ENCODE measurements at places on chromosomes 2 and 18.

DNA sequence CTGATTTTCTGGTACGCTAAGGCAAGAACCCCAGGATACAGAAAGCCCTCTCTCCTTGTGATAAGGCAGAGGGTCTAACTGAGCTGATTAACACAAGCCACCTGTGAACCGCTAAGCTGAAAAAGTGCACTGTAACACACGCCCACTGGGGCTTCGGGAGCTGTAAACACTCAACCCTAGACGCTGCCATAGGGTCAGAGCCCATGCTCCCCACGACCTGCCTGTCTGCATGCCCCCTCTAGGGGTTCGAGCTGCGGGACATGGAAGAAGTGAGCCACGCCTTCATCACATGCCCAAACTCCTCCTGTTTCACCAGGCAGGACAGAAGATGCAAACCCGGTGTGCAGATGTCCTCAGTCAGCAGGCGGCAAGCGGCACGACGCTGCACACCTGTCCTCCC lies 173.9 kb upstream of the RAB12 start:
- DNase-seq, result no peak

GRCh38 chr18:28723506-28723905 lies 546.6 kb upstream of the CDH2 start:
- DNase-seq, result no peak

DNA sequence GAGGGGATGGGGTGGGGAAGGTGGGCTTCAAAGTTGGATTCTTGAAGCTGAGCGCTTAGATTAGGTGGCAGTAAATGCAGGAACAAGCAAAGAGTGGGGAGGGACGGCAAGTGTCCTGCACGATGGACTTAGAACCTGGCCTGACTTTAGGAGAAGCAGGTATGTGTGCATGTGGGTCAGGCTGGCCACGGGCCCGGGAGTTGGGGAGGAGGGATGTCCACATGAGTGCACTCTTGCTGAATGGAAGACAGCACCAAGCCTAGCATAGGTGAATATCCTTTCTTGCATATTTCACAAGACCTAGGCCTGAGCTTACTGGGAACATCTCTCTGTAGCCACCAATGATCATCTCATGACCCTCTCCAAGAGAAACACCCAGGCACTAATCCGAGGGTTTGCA lies 96.1 kb downstream of the DDX1 start:
- DNase-seq, result no peak

DNA sequence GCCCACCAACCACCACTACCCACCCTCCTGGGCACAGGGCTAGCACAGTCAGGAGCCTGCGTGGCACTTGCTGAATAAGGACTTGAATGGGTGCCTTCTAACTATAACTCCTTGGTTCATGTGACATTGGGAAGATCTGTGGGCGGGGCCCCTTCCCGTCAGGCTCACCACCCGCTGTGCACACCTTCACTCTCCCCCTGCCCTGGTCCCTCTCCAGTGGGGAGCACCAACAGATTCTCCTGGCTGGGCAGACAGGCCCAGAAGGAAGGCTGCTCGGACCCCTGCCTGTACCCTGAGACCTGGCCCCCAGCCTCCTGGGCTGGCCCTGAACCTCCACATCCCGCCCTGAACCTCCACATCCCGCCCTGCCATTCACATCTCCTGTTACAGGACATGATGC lies 33.4 kb upstream of the POMC start:
- no peak for DNase-seq

DNA sequence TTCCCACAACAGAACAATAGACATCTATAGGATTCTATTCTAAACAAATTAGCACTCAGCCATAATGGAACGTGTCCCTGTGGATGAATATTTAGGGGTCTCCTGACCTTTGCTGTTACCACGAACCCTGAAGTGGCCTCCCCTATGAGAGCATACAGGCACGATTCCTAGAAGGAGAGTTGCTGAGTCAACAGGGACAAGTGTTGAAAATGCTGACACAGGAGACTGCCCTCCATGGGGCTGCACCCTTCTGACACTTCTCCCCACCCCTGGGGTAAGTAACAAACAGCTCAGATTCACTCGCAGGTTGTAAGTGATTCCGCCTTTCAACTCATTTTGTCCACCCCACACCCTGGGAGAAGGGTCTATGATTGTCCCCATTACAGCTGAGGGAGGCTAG lies 14.1 kb upstream of the STK25 start:
- DNase-seq, result no peak

DNA sequence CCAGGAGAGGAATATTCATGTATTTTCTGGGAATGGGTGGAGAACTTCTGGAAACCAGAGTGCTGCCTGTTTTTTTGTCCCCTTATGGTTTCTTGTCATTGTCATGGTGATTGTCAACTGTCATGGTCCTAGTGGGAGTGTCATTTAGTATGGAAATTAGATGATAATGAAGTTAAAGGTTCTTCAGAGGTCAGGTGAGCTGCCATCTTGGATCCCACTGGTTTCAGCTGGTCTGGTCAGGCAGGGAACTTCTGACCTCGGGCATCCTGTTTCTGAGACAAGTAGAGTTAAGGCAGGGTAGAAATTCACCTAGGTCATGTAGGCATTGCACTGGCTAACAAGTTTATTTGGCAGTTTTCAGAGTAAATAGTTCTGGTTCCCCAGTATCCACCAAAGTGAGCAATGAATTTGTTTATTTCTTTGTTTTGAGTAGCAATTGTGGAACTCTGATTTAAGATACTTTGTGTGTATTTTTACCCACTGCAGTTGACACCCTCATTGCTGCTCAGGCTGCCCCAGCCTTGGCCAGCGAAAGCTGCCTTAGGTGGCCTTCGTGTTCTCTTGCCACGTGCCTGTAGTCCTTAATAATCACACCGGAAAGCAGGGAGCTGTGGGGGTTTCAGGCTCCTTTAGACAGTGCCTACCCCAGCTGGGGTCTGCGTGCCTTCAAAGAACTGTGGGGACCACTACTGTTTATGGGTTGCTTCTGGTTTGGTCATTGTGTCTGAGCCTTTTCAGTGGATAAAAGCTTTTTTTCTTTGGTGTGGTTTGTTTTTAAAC lies 48.7 kb downstream of the NCK2 start:
- no peak for DNase-seq

DNA sequence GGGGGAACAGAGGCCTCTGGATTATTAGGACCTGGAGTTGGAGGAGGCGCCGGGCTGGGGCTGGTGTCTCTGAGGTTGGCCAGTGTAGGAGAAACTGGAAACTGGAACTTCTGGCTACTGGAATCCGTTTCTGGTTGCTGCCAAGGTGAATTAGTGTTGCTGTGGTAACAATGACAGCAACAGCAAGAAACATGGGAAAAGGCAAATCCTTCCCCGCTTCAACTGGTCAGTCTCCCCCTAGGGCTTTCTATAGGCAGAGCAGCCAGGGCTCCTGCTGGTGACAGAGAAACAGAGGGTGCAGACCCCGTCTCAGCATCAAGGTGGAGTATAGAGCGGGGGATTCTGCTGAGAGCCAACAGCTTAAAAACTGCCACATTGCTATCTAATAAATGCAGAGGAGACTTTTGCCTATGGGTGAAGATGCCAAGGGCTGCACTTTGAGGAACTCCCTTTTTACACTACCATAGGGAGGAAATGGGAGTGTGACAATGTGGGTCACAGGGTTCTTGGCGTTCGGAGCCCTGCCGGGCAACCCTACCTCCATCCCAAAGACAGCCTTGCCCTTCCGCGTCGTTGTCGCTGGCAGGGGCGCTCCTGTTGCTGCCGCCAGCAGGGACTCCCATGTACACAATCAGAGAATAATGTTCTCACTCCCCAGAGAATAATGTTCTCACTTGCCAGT lies 81.4 kb upstream of the CABLES1 start:
- DNase-seq, result peak; percentile 56

GRCh38 chr2:54287532-54287931 lies 31.5 kb upstream of the TSPYL6 start:
- DNase-seq, result no peak

GRCh38 chr2:29532436-29532835 lies 388.9 kb downstream of the ALK start:
- DNase-seq, result peak; percentile 17

DNA sequence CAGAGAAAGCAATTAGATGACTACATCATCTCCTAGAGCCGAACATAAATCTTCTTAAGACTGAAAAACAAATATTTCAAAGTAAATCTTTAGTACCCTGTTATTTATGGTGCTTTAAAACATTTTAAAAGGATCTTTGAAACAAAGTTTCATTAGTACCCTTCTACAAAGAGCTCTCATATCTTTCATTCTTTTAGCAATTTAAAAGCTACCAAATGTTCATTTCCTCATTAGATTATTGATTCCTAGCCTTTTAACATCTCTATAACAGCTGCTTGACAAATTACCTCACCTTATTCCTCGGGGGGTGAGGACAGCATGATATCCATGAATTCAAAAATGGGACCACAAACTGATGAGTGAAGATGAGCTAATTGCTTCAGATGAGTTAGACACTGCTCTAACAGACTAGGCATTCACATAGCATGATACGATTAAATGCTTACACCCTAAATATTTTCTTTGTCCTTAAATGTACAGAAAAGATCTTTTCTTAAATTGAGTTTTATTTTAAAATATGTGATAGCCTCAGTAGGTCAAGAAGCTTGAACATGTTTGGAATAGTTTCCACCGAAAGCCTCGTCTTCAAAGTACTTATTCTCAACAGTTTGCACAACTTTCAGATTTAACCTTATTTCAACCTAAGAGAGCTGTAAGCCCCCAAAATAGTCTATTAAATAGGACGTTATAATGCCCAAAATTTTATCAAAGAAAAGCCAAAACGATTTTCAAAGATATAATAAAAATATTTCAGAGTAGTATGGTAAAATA lies 2.1 kb downstream of the ATAD2B start:
- no peak for DNase-seq

DNA sequence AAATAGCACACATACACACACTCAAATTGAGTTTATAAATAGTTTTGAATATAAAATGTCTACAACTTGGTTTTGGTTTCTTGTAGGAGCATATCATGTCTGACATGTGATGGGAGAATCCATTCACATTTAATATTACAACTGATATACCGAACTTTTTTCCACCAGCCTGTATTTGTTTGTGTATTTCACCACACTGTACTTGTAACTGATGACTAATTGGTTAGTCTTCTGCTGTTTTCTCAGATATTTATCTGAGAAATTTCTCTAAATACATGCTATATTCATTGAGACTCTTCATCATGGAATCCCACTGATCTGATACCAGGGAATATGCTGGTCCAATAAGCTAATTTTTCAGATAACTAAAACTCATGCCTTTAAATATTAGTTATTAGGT lies 56.3 kb upstream of the UBXN4 start:
- no peak for DNase-seq

DNA sequence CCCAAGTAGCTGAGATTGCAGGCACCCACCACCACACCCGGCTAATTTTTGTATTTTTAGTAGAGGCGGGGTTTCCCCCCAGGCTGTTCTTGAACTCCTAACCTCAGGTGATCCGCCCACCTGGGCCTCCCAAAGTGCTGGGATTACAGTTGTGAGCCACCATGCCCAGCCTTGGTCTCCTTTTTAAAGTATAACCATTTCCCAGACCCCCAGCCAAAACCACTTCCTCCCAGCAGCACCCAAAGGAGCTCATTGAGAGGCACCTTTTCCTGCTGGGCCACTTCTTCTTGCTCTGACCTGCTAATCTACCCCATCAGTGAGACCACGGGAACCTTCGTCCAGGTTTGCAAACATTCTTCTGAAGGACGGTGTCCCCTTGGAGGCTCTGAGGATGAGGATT lies 69.9 kb downstream of the INPP5D start:
- DNase-seq, result no peak

DNA sequence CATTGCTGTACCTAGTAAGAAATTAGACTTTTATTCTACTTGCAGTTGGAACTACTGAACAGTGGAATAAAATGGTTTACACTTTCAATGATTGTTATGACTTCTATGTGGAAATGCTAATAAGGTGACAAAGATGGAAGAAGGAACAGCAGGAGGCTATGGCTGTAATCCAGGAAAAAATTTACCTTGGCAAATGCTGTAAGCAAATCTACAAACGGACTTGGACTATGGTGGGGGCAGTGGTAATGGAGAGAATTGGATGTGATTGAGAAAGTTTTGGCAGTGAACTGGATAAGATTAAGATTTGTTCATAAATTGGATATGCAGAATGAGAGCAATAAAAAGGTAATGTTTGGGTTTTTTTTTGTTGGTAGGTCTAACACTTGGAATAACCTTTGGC lies 111.0 kb upstream of the ERBB4 start:
- DNase-seq, result no peak

DNA sequence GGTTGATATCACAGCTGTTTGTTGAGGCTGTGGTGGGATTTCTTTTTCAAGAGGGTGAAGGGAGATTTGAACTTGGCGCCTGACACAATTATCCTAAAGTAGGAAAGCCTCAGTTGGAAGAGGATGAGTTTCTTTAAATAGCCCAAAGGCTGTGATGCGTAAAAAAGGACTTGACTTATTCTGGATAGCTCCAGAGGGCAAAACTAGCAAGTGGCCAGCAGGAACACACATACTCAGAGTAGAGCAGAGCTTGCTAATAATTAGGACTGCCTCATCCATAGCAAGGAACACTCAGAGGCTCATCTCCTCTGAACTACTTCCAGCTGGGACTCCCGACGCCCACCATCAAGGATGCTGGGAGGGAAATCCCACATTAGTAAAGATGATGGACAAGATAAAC lies 74.0 kb downstream of the AFF3 start:
- DNase-seq, result no peak

- no peak for DNase-seq
Measured at GRCh38 chr2:224670203-224670602, 46.0 kb downstream of the CCDC195 start.

DNA sequence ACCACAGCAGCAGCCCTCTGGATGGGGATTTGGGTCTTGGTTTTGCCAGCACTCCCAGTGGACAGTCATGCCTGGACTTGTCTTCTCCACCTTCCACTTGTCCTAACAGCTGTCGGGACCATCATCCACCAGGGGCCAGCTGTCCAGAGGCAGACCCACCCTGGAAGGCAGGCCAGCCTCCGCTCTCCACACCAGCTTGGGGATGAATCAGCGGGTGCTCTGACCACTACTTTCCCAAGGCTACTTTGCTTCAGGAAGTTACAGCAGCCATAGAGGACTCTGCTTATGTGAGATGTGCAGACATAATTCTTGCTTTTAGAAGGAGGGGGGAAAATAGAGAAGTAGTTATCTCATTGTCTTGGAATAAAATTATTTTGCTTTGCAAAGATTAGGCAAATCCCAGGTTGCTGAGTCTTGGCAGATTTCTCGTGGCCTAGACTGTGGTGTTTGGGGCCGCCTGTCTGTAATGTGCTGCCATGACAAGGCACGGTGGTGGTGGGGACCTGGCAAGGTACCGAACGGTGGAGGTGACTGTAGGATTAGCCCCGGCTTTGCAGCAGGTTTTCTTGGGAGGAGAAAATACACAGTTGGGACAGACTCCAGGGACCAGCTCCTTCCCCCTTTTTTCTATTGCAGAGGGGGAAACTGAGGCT lies 148.7 kb downstream of the AGAP1 start:
- DNase-seq, result peak; percentile 49

GRCh38 chr2:201406077-201406662 lies 45.1 kb downstream of the TRAK2 start:
- peak; percentile 86 for DNase-seq

DNA sequence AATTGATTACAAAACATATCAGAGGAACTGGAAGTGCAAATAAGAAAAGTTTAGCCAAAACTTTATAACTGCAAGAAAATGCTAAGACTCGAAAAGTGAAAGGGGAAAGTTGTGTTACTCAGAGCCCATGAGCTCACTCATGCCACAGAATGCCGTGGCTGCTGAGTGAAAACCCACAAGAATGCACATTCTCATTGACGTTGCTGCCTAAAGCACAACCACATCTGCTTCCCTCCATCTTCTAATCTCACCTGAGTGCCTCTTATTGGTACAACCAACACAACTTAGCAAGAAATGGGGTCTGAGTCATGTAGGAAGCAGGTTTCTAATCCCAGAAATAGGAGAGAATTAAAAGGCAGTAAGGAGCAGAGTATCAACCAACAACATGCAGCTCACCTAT lies 259.7 kb downstream of the LNPK start:
- DNase-seq, result peak; percentile 88

- DNase-seq, result no peak
Measured at GRCh38 chr2:100216015-100216414, 73.6 kb upstream of the AFF3 start.
